ENCODE measurements at places on chromosomes 13 and 19. TPM values are rescaled to one million over a fixed set of nuclear protein-coding genes. Genes with fewer than 3 reads are reported as not detected.
A peak's percentile ranks its signal among the peaks of the same experiment; 100 is the strongest.

- peak; percentile 74 for DNase-seq
These were observed 2.3 kb upstream of the C1QTNF9B start for GRCh38 chr13:23899555-23899954.

- DNase-seq = peak; percentile 97
These were observed 13.0 kb upstream of the SPC24 start for GRCh38 chr19:11168568-11168967.

GRCh38 chr13:95317039-95317989, 16.1 kb upstream of the ABCC4 start:
- DNase-seq = no peak

DNA sequence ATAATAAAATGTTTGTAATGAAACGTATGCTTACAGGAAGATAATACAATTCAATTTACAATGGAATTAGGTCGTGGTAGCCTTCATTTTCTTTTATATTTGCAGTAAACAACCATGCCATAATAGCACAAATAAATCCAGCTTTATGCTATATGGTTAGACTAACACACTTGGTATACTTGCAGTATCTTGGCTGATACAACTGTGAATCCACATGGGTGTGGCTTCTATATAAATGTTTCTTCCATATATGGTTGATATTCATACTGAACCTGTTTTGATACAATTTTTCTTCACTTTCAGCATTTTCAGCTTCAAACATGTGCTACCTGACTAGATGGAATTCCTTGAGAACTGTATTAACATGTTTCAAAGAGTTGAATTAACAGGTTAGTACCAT, 20.4 kb upstream of the SPRY2 start:
- no peak for DNase-seq

GRCh38 chr13:79297128-79297527, 108.9 kb downstream of the RBM26 start:
- DNase-seq = no peak

SHISA2 gene
- total RNA-seq = not detected

GRCh38 chr19:56312787-56313657, 1.6 kb downstream of the ZSCAN5A start:
- no peak for DNase-seq

PLEKHF1 gene
- total RNA-seq = 5.0 TPM

ATF5 gene
- 3.3 TPM for total RNA-seq

DNA sequence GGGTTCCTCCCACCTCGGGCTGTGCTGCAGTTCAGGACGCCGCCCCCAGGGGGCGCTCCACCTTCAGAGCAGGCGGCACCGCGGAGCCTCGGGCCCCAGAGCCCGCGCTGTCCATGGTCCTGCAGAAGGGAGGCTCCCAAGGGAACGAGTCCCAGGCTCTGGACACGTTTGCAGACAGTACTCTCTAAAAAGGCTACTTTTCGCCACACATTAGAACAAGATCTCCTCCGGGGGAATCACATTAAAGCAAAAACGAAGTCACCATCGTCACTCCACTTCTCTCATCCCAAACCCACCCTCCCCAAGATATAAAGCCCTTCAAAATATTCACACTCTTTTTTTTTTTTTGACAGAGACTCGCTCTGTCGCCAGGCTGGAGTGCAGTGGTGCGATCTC, 4.6 kb upstream of the SIGLEC10 start:
- peak; percentile 59 for DNase-seq

GRCh38 chr19:33469171-33470039, 52.2 kb downstream of the PEPD start:
- no peak for DNase-seq

SPART gene
- total RNA-seq = 110 TPM

DNA sequence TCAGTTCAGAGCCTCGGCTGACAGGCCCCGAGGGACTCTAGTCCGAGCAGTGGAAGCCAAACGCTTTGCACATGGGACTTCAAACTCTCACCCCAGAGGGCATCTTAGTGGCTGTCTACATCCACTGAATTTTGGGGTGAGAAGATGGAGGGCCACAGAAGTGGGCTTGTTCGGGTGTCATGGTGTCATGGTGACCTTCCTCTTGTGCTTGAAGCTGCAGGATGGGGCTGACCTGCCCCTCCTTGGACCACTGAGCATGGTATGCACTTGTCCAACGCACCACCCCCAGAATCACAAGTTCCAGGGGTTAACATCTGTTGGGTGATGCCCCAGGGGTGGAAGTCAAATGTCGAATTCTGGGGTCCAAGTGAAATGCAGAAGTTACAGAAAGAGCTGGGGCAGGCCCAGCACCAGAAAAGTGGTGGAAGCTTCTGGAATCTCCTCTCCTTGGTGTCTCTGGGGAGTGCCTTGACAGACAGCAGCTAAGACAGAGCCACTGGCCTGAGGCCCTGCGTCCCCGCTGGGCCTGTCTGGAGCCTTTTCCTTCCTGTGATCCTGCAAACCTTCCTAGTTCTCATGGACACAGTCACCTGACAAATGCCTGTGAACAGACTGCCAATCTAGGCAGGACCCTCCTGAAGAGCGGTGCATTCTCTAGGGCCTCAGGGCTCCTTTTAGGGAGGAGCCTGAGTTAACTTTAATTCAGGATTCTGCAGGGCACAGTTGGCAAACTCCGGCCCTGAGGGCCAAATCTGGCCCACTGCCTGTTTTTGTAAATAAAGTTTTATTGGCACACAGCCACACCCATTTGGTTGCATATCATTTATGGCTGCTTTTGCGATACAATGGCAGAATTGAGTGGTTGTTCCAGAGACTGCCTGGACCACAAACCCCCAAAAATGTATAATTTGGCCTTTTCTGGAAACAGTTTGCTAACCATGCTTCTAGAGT, 65.1 kb upstream of the RANBP3 start:
- DNase-seq = no peak

ERICH4 gene
- not detected for total RNA-seq

TEX29 gene
- not detected for total RNA-seq

POLD1 gene
- total RNA-seq = 13.8 TPM

ZNF555 gene
- total RNA-seq = 6.4 TPM

GRCh38 chr19:18745012-18745735, 45.9 kb downstream of the COMP start:
- DNase-seq = no peak

DNA sequence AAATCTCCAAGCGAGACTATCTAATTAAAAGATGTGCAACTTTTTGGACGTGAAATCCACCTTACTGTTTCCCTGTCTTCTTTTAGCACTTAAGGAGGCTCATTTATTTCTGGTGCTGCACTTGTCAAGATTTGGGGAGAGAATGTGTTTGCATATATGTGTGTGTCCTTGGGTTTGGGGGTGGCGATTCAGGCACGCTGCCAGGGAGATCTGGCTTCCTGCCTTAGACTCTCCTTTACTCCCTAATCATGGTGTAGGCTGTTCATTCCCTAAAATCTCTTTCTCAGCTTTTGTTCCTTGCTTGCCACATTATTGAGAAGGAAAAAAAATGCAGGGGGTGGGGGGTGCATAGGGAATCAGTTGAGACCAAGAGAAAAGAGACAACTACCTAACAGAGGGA, 271.2 kb downstream of the DCLK1 start:
- DNase-seq = no peak

DNA sequence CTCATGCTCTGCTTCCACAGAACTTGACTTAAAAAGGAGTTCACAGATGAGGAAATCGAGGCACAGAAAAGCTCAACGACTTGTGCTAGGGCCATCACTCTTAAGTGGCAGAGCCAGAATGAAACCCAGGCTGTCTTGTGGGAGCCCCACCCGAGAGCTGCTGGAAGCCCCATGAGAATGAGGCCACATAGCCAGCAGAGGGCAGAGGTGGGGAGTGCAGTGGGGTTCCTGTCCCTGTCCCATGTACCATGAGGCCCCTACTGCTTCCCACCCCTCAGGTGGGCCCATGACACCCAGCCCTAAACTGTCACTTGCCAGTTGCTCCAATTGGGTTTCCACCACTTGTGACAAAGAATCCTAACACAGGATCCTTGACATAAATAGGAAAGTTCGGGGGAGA, 175.9 kb downstream of the IRS2 start:
- DNase-seq = no peak

DNA sequence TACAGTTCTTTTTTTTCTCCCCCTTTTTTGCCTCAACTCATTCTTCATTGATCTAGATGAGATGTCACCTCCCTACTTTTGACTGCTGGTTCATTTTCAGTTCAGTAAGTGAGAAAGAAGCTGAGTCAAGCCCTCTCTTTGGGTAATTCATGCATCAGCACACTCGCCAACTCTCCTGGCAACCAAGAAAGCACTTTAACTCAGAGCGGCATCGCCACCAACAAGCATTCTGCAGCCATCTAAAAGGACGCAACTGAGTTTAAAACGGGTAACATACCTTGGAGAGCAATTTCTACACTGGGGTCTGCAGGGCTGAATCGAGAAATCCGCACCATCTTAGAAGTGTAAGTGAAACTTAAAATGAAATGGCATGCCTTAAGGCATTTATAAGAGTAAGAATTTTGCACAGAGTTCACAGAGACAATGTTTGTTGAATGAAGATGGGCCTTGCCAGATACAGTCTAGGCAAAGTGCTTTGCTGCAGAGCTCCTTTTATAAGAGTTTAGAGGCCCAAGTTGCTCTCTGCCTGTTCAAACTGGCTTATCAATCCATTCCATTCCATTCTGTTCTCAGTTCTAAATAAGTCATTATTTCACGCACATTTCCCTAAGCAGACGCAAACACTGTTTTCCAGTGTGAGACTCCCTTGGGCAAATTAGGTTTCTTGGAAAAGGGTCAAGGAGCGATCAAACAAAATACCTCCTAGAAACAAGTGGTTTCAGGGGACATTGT, 338.0 kb downstream of the ENOX1 start:
- DNase-seq = no peak

LRRC63 gene
- not detected for total RNA-seq

- DNase-seq = peak; percentile 86
These were observed 68.2 kb downstream of the ITGBL1 start for GRCh38 chr13:101520672-101521071.

DNA sequence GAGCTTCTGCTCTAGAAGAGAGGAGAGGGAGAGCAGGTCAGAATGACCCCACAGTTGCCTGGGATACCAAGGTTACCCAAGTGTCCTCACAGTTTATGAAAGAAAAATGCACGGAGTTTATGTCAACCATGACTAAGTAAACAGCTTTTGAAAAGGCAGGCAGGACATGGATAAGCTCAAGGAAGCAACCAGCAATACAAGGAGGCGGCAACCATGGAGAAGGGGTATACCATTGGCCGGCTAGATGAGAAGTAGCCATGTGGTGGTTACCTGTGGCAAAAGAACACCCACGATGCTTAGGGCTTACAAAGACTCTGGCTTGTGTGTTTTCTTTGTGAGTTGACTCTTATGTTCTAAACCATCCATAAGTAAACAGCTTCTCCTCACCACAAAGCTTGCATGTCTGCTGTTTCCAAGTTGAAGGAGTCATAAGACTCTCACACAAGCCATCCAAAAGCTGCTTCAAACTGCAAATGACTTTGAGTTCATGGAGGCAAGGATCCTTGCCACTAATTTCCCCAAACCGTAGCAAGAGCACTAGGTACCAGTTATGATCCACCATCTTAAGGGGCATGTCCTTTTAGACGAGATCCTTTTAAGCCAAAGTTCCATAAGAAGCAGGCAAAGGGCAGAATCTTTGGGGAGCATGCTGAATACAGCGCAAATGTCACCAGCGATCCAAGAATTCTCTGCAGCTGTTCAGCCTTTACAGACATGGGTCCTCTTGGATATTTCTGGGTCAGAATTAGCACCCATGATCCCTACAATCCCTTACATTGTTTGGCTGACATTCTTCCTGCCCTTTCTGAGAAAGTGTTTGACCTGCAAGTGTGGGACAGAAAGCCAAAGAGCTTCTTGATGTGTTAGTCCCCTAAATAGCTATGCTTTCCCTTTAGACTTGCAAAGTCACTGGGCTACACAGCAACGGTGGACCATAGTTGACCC, 74.8 kb upstream of the IPO5 start:
- DNase-seq = peak; percentile 34

GRCh38 chr13:19023115-19023514, 158.5 kb downstream of the TUBA3C start:
- DNase-seq = no peak

DNA sequence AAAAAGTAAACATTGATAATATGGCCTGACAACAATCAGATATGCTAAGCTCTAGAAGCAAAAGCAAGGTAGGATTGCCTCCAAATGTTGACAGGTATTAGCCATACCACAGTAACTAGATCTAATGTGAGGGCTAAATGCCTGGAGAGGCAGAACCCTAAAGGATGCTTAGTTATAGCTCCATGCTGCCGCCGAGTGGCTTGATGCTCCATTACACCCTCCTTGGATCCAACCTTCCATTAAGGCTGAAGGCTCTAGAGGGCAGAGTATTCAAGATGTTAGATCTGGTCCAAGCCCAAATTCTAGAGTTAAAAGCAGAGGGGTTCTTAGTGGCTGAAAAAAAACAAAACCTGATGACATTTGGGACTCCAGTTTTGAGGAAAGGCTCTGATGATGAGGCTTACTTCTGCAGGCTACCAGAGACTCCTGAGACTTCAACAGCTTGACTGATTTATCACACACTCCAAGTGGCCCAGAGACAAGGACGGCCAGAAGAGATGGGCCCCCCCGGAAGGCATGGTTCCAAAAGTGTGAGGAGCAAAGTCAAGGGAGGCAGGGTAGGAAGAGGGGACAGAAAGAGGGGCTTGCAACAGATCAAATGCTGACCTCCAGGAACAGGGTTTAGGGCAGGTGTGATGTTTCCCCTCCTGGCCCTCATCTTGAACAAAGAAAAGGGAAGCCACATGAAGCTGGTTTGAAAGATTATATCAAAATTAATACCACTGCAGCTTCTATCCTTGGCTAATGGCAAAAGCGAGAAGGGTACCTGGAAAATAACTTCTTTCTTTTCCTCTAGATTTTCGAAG, 21.9 kb upstream of the CPB2 start:
- peak; percentile 68 for DNase-seq

DNA sequence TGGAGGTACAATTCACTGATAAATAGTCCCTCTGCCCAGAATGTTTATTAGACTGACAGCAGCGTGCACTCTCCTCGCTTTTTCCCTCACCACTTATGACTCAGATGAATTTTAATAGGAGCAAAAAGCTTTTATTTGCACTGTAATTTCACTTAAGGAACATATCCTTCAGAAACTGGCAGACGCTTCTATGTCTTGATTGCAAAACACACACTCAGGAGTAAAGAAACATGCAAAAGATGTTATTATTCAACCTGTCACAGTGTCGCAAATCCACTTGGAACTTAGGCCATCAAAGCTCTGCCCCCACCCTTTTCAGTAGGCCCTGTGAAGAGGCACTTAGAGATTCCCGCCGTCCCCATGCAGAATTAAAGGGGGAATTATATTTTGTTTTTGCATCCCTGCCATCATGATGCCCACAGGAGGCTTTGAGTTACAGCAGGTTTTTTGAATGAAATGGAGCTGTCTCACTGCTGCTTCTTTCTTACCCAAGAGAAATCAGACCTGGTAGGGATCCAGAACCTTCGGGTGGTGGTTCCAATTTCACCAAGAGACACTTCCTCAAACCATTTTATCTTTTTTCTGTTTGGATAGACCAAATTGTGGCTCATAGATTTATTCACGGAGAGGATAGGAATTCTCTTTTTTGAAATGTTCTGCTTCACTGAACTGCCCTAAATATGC, 74.5 kb downstream of the GGACT start:
- no peak for DNase-seq

GRCh38 chr13:40648040-40648439, 18.4 kb downstream of the FOXO1 start:
- no peak for DNase-seq

CGB8 gene
- total RNA-seq = not detected

- DNase-seq = no peak
These were observed 22.0 kb upstream of the GJB6 start for GRCh38 chr13:20254076-20254475.

PLK5 gene
- not detected for total RNA-seq

All from IMR-90 (cell line).